ENCODE measurements at places on chromosomes 5 and 9.

DNA sequence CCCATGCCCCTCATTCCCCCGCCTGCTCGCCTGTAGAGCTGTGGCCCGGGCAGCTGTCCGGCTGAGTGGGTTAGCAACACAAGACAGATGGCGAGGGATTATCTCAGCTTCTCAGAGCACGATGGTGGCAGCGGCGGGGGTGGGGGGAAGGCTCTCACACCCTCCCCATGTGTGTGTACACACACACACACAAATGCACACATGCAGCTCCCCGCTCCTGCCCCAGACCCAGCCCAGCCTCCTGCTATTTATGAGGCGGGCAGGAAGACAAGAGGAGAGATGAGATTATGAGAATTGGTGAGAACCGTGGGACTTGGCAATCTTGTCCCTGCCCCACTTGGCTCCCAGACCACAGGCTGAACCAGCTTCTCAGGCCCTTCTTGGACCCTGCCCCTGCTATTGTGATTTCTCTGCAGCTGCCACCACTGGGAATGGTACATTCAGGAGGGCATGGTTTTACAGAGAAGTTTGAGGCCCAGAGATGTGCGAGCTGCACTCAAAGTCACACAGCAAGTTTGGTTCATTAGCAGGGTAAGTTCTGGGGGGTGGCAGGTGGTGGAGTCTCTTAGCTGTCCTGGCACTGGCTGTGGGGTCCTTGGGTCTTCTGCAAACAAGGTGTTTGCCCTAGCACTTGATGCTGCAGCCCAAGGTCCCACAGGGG is 51.0 kb upstream of the PSD2 start:
- DNase-seq = peak; percentile 44

DNA sequence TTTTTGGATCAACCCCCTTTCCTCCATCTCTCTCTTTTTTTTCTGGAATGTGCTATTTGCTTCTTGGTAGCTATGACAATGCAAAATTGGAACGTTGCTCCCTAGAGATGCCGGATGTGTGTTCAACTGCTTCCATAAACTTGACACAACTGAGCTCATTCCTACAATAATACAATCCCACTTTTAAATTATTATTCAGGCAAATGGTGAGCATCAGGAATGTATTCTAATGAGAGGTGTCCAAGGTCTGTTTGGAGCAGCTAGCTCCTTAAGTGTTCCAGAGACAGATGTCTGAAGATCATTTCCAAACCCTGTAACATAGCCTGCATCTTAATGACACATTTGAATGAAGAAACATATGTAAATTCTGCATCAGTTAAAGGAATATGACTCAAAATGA is 518.4 kb downstream of the TAF11L14 start:
- DNase-seq = no peak

DNA sequence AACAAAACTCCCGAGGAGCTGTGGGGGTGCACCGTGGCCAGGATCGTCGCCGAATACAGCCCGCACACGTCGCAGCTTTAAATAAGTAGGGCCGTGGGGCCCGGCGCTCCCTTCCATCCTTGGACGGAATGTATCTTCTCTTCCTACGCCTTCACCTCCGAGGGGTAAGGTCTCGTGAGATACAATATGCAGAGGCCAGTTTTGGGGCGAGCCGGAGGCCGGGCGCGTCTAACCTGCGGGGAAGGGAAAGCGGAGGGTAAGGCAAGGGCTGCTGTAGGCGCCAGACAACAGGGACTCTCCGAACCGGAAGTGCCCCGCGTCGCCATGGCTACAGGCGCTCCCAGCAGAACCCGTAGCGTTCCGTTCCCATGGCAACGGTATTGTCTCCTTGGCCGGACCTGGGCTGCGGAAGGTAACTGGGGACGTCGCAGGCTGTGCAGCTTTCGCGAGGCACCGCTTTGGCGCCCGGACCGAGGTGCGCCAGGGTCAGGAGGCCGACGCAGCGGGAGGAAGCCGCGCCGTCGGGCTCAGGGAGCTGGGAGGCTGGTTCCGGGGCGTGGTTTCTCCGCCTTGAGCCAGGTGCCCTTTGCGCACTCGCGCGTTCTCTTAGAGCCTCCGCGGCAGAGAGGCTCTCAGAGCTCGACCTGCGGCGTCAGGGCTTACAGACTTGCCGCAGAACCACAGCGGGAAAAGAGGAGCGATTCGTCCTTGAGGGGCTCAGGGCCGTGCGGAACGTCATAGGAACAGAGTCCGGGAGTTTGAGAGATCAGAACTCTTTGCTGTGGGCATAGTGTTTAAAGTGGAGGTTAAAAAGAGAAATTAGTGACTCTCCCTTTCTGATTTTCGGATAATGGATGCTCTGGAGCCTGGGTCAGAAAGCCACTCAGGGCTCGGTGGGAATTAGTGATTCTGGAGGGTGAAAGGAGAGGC is at the start of gene TTC23L:
Gene TTC23L (plus strand): TSS at position 380 of the 930 bp plus-strand sequence. CDS start 1,508 bp downstream, outside the sequence.
- DNase-seq = peak; percentile 49

DNA sequence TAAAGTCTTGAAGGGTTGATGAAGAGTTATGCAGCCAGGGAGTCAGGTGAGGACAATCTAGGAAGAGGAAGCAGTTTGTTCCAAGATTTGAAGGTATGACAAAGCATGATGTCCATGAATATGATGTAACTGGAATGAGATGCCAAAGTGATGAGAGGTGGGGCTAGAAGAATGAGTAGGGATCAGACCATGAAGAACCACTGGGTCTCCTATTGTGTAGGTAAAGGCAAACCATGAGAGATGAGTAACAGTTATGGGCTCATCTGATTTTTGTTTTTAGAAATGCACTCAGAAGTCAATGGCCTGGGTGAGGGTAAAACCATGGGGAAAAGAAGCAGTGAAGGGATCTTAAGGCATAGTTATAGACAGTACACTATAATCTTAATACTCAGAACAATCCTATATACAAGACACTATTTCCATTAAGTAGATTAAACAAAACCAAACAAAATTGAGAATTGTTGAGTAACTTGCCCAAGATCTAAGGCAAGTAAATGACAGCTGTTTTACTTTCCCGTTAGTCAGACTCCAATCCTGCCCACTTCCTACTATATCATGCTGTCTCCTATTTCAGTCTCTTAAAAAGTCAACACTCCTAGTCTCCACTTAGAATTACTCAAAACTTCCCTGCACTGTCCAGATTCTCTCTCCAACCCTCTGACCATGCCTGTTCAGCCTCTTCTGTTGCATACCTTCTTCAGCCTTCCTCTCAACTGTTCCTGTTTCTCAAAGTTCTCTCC is 393.8 kb upstream of the MEF2C start:
- DNase-seq = no peak

GRCh38 chr5:170390472-170390871 is 1.3 kb upstream of the KCNMB1 start:
- no peak for DNase-seq

DNA sequence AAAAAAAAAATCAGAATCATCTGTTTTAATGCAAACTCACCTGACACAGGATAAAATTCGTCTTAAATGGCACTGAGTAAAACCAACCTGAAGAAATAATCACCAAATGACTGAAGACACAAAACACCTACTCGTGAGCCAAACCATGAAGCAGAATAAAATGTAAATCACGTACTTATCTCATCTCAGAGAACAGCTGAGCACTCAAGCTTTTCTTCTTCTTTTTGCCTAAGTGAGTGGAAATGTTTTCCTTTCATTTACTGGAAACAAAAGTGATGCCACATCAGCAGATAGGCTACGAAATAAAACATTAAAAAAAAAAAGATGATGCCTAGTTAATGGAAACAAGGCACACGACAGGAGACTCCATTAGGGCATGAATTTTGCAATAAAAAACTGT is 36.4 kb downstream of the ATPSCKMT start:
- DNase-seq = no peak

- DNase-seq = no peak
Measured at GRCh38 chr5:150562832-150563231, 54.9 kb downstream of the NDST1 start.

DNA sequence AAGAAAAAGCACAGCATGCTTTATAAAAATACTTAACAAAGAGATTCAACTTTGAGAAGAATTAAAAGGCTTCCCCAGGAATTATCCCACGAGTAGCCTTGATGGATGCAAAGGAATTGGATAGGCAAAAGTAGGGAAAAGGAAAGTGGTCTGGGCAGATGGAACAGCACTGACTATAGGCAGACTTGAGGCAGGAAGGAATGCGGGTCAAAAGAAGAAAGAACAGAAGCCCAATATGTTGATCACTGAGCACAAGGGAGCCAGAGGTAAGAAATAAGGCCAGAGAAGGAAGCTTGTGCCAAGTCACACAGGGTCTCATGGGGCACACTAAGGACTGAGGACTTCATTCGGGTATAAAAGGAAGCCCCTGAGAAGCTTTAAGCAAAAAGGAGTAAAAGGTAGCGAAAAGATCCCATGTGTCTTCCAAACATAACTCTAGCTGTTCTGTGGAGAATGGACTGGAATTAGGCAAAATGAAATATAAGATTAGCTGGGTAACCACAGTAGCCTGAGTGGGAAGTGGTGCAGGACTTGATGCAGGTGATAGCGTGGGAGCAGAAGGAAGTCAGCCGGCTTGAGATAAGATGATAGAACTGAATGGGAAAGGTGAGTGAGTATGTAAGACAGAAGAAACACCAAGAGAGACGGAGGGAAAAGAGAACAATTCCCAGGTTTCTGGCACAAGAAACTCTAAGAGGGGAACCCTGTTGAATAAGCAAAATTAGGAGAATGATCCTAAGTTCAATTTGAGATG is 106.6 kb downstream of the DENND1A start:
- DNase-seq = no peak

- no peak for DNase-seq
Measured at GRCh38 chr9:16543225-16543624, 327.2 kb downstream of the BNC2 start.

Data from caudate nucleus (tissue), 63 donors.